Right ventricle myocardium inferior (tissue), 1 donor: ENCODE measurements at places on chromosomes 1 and 21. TPM values are rescaled to one million over a fixed set of nuclear protein-coding genes. Genes with fewer than 3 reads are reported as not detected.

- DNase-seq = no peak
These were observed 24.8 kb downstream of the LYPD8 start for GRCh38 chr1:248730507-248731335.

The HSD11B1 gene
- total RNA-seq = 4.3 TPM

DNA sequence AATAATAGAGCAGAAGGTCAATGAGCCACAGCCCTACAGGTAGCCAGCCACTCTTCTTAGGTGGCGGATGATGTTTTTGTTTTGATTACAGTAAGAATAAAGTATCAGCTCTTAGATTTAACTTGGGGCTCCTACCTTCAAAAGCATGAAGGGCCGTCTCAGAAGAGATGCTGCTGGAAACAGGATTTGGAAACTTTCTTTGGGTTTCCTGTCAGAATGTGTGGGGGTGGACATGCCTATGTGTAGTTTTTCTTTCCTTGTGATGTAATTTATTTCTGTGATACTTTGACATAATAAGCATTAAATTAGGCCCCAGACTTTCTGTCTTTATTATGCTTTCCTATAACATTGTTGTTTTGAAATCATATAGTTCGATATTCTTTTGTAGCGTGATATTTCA lies 1.5 kb downstream of the RAP1A start:
- DNase-seq = no peak

- no peak for DNase-seq
These were observed 22.8 kb downstream of the TMEM50A start for GRCh38 chr1:25360596-25361581.

The ARMH1 gene
- total RNA-seq = 0.78 TPM

The ADAMTS4 gene
- total RNA-seq = 13.0 TPM

DNA sequence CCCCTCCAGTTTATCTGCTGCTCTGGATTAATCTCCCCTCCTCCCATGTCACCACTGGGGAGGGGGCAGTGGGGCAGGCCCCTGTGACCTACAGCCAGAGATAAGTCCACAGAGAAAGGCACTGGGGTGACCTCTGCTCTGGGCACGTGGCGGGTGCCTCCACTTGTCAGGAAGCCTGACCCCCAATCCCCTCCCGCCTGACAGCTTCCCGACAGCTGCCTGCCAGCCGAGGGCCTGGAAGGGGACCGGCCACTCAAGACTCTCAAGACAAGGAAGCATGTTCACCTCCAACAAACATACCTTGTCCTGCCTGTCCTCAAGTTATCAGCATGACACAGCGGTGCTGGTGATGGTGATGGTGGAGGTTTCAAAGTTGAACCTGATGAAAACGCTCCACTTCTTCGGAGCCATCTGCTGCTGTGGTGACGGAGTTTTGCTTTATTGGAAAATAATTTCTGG lies 3.2 kb upstream of the FAAP20 start:
- DNase-seq = no peak

- no peak for DNase-seq
These were observed 21.9 kb downstream of the DPYD start for GRCh38 chr1:97898948-97899347.

DNA sequence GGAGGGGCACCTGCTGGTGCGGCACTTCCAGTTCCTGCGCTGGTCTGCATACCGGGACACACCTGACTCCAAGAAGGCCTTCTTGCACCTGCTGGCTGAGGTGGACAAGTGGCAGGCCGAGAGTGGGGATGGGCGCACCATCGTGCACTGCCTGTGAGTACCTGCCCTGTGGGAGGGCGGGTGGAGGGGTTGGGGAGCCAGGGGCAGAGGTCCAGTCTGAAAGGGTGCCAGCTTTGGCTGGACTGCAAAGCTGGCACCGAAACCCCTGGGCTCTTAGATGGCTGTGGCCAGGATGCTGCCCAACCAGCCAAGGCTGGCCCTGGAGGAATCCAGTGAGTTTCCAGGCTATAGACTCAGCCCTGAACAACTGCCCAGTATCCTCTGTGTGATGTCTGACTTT lies 87.3 kb downstream of the PTPRU start:
- no peak for DNase-seq

The NTNG1 gene
- total RNA-seq = 0.38 TPM

DNA sequence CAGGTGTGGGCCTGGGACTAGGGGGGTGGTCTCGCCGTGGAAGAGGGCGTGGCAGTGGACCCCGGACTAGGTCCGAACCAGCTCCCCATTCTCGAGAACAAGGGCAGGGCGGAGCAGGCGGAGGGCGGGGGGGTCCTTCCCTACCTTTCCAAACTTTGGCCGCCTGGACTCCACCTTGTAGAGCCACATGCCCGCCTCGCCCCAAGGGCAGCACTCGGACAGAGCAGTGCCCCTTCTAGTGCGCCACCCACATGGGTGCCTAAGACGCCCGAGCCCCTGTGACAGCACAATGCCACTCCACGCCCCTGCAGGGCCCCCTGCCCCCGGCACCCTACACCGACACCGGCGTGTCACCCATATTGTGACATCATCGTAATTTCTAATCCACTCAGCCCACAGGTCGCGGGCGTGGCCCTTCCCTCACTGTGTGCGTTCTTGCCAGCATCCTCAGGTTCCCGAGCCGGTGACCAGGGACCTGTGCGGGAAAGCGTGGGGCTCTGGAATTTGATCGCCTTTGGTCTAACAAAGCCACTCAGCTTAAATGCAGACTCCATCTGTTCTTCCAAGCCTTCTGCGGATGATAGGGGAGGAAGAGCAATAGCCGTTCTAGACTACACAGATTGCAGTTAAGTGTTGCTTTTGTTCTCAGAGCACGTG lies 553 bp upstream of the STMN1 start:
- DNase-seq = no peak

DNA sequence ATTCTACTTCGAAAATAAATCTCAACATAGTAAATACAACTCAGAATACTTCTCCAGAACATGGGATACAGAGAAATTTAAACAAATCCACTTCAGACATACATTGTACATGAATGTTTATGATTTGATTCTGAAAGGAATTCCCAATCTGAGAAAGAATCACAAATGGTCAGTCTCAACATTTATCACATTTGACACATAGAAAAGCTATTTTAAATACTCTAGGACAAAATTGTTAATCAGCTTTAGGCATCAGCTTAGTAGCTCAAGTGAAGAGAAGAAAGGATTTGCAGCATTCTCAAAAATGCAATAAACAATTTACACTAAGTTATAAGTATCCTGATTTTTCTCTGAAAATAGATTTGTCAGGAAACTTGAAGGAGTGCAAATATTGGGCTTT lies 184.8 kb downstream of the PTPRC start:
- DNase-seq = no peak

The PALMD gene
- total RNA-seq = 122 TPM

DNA sequence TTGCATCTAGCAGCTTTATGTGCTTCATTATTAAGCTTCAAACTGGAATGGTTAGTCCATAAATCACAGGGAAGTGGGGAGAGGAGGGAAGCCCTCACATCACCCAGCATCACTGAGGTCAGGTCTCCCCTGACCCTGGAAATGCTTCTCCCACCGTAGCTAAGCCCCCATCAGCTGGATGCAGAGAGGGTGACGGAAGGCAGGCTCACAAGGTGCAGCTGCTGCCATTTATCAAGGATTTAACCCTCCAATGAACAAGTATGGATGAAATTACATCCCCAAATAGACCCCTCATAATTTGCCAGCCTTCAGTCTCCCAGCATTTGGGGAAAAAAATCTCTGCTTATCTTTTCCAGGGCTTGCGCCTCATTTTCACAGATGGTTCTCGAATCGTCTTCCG lies 60.8 kb downstream of the PGM1 start:
- no peak for DNase-seq

The CD101 gene
- total RNA-seq = 0.38 TPM

DNA sequence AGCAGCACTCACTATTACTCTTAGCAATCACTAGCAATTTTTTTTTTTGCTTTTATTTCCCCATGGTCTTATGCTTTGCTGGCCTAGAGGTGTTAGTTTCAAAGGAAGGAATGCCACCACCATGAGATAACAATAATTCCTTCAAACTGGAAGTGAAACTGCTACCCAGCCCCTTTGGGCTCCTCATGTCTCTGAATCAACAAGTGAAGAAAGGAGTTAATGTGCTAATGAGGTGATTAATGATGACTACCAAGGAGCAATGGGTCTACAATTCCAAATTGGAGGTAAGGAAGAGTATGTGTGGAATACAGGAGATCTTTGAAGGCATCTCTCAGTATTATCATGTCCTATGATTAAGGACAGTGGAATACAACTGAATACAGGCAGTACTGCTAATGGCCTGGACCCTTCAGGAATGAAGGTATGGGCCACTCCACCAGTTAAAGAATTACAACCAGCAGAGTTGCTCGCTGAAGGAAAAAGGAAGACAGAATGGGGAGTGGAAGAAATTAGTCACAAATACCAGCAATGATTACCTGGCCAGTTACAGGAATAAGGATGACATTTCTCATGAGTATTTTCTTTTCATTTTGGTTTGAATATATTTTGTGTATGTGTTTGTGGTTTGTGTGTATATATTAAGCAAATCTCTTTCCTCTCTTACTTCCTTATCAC lies 652.9 kb downstream of the ADGRL2 start:
- no peak for DNase-seq

DNA sequence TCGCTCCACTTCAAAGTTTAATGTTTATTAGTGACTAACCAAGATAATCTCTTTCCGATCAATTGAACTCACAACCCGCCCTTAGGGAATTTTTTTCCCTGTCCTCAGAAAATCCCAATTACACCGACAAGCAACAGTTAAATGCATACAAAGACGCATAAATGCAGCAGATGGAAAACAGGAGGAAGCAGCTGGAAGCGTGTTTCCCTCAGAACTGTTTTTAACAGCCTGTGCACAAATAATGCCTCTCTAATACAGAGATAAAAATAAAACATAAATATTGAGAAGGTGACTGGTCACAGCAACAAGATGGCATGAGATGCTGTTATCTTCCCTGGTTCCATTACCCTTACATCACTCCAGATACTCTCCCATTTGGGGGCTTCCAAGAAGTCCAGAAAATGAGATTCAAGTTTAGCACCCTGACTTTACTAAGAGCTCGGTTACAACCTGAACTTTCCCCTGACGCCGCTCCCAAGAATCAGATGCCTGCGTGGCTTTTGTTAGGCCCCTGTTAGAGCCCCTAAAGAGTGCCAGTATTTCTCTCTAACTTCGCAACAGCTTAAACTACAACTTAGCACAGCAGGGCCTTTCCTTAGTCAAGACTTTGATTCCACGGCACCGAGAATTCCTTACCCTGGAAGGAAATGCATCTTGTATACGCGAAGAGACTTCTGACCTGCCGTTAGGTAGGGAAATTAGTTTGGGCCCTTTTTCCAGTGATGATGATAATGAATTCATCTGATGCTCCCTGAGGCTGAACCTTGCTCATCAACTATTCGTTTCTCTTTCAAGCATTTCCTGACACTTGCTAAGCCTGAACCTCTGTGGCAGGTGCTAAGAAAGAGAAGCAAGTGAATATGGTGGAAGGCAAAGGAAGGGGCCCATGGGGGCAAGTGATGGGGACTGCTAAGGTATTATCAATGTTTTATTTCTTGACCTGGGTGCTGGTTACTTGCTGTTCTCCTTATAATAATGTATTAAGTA lies 137.7 kb upstream of the SMYD2 start:
- no peak for DNase-seq
